Activated CD4-positive, alpha-beta T cell treated with anti-CD3 and anti-CD28 coated beads, Interleukin-2, amount 10 ng/mL, durations not matched to agents 7 days and 5 days (primary cell): ENCODE measurements at places on chromosomes 6 and 20. TPM values are rescaled to one million over a fixed set of nuclear protein-coding genes. Genes with fewer than 3 reads are reported as not detected.
A peak's percentile ranks its signal among the peaks of the same experiment; 100 is the strongest.

GRCh38 chr6:82842721-82843120 is 222.9 kb downstream of the UBE3D start:
- no peak for DNase-seq

- peak; percentile 52 for DNase-seq
Measured at GRCh38 chr20:16803965-16804792, 56.0 kb downstream of the OTOR start.

- no peak for DNase-seq
Measured at GRCh38 chr6:44659726-44660125, 272.2 kb downstream of the CDC5L start.

- DNase-seq: no peak
Measured at GRCh38 chr6:13474360-13474759, 13.0 kb downstream of the GFOD1 start.

- no peak for DNase-seq
Measured at GRCh38 chr20:8220716-8221115, 88.7 kb downstream of the PLCB1 start.

DNA sequence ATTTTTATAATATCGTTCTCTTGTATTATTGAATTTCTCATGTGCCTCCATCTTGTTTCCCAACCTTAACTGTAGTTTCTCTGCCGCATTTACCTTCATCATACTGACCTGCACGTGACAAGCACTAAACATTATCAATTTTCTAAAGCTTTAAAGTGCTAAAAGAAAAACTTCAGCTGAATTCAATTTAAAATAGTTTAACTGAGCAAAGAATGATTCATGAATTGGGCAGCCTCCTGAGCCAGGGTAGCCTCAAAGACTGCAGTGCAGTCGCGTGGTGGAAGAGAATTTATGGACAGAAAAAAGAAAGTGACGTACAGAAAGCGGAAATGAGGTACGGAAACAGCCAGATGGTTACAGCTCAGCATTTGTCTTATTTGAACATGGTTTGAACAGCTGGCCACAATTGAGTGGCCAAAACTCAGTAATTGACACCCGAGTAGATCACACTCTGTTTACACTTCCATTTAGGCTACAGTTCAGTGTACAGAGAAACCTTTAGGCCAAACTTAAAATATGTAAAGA is 4.2 kb upstream of the ZDHHC14 start:
- DNase-seq: no peak

- DNase-seq: no peak
Measured at GRCh38 chr20:41524980-41525613, 93.1 kb downstream of the CHD6 start.

DNA sequence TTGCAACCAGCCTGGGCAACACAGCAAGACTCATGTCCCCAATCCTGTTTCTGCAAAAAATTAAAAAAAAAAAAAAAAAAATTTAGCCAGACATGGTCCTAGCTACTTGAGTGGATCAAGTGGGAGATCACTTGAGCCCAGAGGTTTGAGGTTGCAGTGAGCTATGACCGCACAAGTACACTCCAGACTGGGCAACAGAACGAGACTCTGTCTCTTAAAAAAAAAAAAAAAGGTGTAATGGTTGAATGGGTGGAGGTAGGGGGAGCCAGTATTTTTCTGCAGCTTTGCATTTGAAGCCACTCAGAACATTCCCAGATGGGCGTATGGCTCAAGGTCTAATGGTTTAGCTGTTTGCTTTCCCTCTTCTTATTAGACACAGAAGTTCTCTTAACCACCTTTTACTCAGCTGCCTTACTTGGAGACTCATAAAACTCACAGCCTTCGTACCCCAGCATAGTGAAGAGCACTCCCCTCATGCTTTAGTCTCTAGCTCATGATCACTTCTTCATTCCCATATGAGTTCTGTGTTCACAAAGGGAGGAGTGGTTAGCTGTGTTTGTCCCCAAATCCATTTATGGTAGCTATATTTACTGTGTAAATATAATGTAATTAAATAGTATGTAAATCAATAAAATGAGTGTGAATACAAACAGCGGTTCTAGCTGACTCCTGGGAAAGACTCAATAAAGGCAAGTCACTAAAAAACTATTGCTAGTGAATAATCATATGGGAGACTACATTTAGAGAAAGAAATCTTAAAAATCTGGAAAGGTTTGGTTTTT is 9.0 kb downstream of the FKBP1A start:
- no peak for DNase-seq

DNA sequence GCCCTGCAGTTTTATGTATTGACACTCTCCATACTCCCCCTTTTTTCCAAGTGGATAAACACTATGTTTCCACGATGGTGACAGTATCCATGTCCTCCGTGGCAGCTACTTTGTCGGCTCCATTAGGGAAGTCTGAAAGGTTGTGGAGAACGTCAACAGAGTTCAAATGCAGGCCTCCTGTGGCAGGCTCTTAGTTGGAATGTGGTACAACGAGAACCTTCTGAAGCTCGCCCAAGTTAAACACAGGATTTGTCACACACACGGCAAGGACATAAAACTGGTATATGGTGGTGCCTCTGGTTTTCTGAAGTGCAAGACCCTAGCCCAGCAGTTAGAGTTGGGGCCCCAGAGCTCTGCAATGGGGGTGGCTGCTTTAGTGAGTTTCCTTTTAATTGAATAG is 187.0 kb upstream of the TAB2 start:
- no peak for DNase-seq

- DNase-seq: no peak
Measured at GRCh38 chr20:20683481-20684321, 28.7 kb downstream of the RALGAPA2 start.

DNA sequence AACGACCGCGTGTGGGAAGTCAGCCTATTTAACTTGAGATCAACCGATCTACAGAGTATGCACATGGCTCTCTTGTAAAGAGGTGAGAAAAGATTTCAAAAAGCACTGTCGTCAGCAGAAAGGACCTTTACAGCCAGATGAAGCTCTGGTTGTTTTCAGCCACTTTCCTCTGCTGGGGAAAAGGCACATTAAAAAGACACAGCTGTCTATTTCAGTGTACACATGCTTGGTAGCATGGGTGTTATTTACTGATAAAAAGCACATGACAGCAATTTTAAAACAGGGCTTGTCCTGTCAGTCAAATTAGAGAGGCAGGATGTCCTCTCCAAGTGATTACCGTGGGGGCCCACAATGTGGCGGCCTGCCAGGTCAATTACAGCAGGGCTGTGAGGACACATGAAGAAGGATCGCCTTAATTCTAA is 188.9 kb downstream of the PRKN start:
- no peak for DNase-seq

GRCh38 chr6:56288347-56288746 is 41.0 kb upstream of the COL21A1 start:
- DNase-seq: no peak

- no peak for DNase-seq
Measured at GRCh38 chr6:7121700-7122241, 14.0 kb downstream of the RREB1 start.

GRCh38 chr20:57441510-57442154 is 50.4 kb downstream of the RBM38 start:
- no peak for DNase-seq

DNA sequence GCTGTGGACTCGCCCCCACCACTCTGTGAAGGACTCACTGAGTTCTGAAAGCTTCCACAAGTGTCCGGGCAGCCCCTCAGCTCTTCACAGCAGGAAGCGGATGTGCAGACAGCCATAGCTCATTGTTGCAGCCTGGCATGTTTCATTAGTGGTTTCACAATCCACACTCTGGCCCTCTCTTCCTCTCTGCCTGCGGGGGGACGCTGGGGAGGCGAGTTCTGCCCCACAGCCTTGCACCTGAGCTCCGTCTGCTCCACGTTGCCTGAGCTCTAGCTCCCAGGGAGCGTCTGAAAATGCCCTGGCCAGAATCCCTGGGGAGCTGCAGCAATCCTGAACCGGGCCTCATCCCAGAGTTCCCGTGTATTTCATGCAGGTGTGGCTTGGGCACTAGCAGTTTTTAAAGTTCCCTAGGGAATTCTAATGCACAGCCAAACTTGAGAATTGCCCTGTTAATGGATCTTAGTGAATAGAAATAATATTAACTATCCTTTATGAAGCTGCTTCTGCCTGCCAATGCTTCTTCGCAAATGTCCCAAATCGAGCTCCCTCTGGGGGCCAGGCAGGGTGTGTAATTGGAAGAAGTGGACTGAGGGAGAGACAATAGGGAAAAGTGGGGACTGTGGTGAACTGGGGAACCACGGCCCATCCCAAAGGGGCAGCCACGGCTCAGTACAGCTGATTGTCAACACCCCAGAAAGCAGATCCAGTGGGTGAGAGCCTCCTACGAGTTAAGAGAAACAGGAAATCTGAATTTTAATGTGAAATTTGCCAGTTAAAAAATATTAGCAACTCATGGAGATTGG is 51.5 kb downstream of the CTCFL start:
- peak; percentile 30 for DNase-seq

- no peak for DNase-seq
Measured at GRCh38 chr20:16397086-16397485, 176.2 kb downstream of the KIF16B start.

GRCh38 chr6:156905801-156906200 is 128.6 kb downstream of the ARID1B start:
- no peak for DNase-seq

- DNase-seq: no peak
Measured at GRCh38 chr6:106496823-106497222, 132.5 kb downstream of the RTN4IP1 start.

CDC40 gene
- total RNA-seq: 25.1 TPM

AVP gene
- total RNA-seq: not detected

C20orf96 gene
- total RNA-seq: 7.8 TPM

OTOR gene
- total RNA-seq: not detected

NR2E1 gene
- total RNA-seq: not detected

BRD2 gene
- total RNA-seq: 383 TPM

GJE1 gene
- total RNA-seq: not detected

CLDN20 gene
- total RNA-seq: not detected

TP53TG5 gene
- not detected for total RNA-seq
